ENCODE measurements at places on chromosomes 6 and 20. TPM values are rescaled to one million over a fixed set of nuclear protein-coding genes. Genes with fewer than 3 reads are reported as not detected.

DNA sequence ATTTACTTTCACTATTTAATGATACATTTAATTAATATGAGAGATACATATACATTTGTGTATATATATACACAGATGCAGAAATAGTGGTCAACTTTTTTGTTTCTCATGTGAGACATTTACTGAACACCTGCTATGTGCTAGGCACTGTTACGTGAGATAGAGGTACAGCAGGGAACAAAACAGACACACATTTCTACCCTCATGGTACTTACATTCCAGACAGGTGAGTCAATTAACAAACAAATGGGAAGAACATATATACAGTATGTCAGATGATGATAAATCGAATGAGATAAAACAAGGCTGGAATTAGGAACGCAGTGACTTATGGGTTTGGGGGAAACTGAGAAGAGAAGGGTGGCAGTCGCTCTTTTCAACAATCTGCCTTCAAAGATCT, 5.1 kb downstream of the TFB1M start:
- no peak for DNase-seq

DNA sequence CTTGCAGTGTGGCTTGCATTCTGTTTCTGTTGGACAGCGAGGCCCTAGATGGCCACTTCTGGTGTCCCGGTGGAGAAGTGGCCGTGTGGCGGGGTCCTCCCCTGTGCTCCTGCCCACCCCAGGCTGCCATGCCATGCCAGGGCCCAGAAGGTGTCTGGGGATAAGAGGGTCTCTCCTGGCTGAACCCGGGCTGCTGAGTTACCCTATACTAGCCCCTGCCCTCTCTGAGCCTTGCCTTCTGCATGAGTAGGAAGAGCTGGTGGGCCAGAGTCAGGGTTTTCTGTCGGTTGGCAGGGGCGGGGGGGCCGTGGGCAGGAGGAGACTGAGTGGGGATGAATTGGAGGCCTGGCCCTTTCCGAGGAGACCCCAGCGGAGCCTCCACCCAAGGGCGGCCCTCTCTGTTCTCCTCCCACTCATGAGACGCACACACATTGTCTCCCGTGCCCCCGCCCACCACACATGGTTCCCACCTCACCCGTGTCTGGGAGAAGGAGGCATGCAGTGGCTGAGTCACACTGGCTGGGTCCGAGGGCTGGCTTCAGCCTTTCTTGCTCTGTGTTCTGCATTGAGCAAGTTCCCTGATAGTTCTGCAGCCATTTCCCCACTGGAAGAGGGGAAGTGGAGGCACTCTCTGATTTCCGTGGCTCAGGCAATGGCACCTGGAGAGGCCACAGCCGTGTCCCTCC, 24.6 kb downstream of the VSTM2L start:
- DNase-seq: no peak

GRCh38 chr6:149852881-149853280, 11.3 kb downstream of the LRP11 start:
- no peak for DNase-seq

DNA sequence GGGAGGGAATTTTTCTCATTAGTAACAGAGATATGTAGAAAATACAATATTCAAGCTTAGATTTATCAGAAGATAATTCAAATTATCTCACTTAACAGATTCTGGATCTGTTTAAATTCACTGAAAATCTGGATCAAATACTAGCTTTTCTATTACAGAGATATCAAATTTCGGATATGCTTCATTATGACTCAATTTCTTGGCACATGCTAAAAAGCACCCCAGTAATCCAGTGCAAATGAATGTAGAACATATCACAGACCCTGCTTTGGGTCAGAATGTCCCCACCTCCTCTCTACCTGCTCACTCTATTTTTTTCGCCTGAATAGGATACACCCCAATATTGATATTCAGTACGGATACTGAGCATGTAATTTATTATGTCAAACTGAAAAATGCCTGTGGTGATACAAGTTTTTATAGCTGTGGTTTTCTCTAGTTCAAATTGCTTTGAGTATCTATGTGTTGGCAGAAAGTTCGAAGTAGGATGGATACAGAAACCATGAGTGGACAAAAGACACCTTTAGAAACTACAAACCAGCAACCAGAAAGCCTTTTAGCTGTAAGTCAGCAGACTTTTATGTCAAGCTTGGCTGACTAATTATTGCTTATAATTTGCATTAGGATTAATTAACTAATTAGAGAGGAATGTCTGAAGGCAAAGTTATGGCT, 290.0 kb downstream of the TFAP2B start:
- DNase-seq: no peak

TREML1 gene
- total RNA-seq: not detected

DNA sequence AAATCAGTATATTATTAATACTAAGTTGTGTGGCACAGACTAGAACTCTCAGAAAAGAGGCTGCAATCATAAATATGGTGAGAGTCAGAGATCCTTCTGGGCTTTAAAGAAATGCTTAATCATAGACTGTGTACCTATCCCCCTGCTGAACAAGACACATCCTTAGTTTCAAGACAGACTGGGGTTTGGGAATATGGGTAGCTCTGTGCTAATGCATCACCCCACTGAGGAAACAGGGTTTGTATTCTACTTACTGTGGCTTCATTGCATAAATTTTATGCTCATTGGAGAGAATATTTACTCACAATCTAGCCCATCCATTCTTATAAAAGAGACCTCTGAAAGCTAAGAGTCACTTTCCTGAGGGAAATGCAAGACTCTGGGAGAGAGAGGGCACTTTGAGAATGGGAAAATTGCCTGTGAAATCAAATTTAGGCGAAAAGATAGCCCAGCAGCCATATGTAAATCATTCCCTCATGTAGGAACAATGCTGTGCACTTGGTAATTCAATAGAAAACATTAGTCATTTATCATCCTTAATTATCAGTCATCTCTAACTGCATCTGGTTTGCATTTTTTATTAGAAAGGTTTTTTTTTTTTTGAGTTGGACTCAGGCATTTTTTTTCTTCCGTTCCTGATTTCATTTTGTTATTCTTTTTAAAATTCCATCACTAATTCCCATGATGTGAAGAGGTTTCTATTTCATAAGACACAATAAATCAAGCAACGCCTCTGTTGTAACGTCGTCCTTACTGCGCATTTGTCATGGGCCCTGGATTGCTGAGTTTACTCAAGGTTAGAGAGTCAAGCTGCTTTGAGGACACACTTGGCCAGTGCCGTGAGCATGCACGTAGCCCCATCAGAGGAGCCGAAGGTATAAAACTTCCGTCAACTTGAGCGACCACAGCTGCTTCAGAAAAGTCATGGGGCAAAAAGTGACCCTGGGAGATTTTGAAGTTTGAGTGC, 91.8 kb downstream of the TRMT11 start:
- DNase-seq: no peak
